ENCODE measurements at places on chromosomes 1 and 21. TPM values are rescaled to one million over a fixed set of nuclear protein-coding genes. Genes with fewer than 3 reads are reported as not detected.

DNA sequence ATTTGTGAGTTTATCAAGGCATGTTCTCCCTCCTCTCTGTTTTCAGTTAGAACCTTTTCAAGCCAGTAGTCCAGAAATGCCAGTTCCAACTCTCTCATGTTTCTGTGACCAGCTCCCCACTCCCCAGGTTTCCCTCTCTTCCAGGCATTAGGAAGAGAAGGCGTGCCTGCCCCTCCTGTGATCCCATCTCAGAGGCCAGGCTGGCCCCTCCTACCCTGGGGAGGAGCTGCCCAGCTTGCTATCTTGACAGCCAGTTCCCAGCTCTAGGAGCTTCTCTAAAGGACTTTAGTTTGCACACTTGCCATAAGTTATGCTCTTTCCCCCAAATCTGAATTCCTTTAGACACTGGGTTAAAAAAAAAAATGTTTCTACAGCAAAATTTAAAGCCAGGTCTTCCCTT lies 8.9 kb downstream of the HYI start:
- DNase-seq = no peak
- no peaks in the 10 kb centered on the region for H3K4me1 ChIP-seq
- H3K4me3 ChIP-seq = no peak overlapping the region
- no peaks in the 10 kb centered on the region for H3K36me3 ChIP-seq
- no peak overlapping the region for H3K27ac ChIP-seq

- H3K27me3 ChIP-seq = no peaks in the 10 kb centered on the region
- DNase-seq = peak; percentile 61
- peaks cover 17% of the 10 kb centered on the region for H3K4me1 ChIP-seq
Measured at GRCh38 chr1:26169669-26170471, at the start of gene ZNF593. Gene ZNF593 (plus strand): TSS chr1:26169908. CDS start chr1:26169984, 76 bp downstream.

DNA sequence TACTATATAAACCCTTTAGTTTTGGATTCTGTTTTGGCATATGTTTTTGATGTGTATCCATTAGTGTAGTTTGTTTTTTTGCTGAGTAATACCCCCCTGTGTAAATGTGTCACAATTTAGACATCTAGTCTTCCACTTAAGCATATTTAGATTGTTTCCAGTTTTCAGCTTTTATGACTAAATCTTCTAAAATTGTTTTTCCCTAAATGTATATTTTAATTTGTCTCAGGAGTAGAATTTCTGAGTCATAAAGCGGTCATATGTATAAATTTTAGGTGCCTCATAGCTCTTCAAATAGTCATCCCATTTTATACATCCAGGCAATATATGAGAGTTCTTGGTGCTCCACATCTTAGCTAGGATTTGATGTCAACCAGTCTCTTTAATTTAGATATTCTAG lies 1348.0 kb downstream of the MRPL39 start:
- DNase-seq = no peak
- no peak overlapping the region for H3K27ac ChIP-seq
- no peaks in the 10 kb centered on the region for H3K36me3 ChIP-seq
- no peaks in the 10 kb centered on the region for H3K4me1 ChIP-seq

DNA sequence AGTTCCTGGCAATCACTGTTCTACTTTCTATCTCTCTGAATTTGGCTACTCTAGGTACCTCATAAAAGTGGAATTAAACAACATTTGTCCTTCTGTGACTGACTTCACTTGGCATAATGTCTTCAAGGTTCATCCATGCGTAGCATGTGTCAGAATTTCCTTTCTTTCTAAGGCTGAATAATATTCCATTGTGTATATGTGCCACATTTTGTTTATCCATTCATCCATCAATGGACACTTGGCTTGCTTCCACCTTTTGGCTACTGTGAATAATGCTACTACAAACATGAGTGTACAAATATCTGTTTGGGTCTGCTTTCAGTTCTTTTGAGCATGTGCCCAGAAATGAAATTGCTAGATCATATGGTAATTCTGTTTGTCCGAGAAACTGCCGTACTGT lies 14.7 kb downstream of the CACHD1 start:
- no peak overlapping the region for H3K4me3 ChIP-seq
- no peaks in the 10 kb centered on the region for H3K27me3 ChIP-seq
- peaks cover 63% of the 10 kb centered on the region for H3K4me1 ChIP-seq
- H3K27ac ChIP-seq = no peak overlapping the region

DNA sequence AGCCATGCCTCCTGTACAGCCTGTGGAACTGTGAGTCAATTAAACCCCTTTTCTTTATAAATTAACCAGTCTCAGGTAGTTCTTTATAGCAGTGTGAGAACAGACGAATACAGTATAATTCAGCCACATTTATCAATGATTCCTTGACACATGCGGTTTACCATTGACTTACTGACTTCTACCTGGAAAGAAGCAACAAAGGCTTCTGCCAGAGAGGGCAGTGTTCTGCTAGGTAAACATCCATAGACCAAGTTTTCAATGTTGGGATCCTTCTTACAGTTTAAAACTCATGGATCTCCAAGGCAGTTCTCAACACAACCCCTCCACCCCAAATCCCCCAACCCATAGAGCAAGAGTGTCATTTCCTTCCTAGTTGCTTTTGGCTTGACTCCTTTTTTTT lies 150.6 kb downstream of the ZNF648 start:
- no peaks in the 10 kb centered on the region for H3K4me1 ChIP-seq
- no peaks in the 10 kb centered on the region for H3K27me3 ChIP-seq
- H3K27ac ChIP-seq = no peak overlapping the region

- DNase-seq = no peak
- H3K27me3 ChIP-seq = no peaks in the 10 kb centered on the region
- no peak overlapping the region for H3K4me3 ChIP-seq
- H3K36me3 ChIP-seq = no peaks in the 10 kb centered on the region
- H3K4me1 ChIP-seq = no peaks in the 10 kb centered on the region
Measured at GRCh38 chr1:48807554-48808260, 31.0 kb upstream of the BEND5 start.

DNA sequence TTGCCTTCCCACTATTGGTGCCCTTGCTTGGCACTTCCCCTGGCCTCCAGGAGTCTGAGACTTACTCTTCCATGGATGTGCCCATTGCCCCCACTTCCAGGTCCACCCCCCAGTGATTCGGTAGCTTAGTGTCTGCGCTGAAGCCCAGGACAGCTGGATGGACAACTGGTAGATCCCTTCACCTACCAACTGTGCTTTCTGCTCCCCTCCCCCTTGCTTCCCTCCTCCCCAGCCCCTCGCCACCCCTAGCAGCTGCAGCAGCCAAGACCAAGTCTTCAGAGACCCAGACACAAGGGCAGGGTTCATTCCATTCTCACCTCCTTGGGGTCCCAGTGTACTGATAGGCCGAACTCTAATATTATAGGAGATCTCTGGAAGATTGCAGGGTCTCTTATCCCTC lies 6.9 kb downstream of the LMNA start:
- peak overlapping the region; percentile 95 for H3K27ac ChIP-seq
- peaks cover 2% of the 10 kb centered on the region for H3K36me3 ChIP-seq
- DNase-seq = no peak
- H3K4me1 ChIP-seq = peaks cover 77% of the 10 kb centered on the region

DNA sequence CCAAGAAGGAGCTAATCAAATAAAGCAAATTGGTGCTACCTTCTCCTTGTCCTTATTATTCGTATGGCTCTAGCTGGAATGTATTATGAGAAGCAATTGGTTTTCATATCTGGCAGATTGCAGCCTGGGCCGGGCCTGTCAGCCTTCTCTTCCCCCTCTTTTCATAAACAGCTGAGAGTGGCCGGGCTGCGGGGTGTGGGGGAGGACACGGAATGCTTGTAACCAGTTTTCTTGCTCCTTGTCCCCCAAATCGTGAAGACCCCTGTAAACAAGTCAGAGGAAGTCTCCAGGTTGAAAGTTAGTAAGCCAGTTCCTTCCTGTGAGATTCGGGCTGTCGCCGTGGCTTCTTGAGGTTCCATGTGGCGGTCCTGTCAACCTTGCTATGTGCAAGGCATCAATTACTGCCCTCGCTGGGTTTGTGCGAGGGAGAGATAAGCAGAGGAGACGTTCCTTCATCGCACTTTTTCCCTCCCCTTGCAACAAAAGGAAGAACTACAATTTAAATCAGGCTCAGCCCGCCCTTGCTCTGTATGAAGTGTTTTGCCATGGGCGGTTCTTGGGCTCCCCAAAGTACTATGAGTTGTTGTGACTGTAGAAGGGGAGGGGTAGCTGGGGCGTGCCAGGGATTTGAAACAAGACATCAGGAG lies 450.7 kb downstream of the CAMTA1 start:
- H3K27ac ChIP-seq = no peak overlapping the region
- no peak for DNase-seq
- H3K36me3 ChIP-seq = no peaks in the 10 kb centered on the region
- no peak overlapping the region for H3K4me3 ChIP-seq

DNA sequence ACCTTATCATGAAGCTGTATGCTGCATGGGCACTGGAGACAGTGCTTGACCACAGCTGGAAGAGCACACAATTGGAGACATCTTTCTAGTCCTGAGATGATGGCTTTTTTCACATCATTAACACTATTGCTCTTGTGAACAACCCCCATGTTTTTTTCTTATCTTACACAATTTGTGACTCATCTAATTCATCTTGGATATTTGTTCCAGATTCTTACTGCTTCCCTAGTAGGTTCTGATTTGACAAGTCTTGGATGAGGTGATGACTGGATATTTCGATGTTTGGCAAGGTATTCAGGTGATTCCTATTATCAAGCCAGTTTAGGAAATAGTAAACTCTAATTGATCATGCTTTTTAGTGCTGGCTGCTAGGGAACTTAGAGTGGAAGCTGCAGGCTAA lies 23.7 kb downstream of the HLX start:
- no peak for DNase-seq
- no peaks in the 10 kb centered on the region for H3K36me3 ChIP-seq
- no peak overlapping the region for H3K4me3 ChIP-seq

GRCh38 chr21:17352996-17353655 lies 159.7 kb upstream of the CXADR start:
- no peaks in the 10 kb centered on the region for H3K4me1 ChIP-seq
- no peak for DNase-seq
- no peak overlapping the region for H3K27ac ChIP-seq
- H3K4me3 ChIP-seq = no peak overlapping the region

DNA sequence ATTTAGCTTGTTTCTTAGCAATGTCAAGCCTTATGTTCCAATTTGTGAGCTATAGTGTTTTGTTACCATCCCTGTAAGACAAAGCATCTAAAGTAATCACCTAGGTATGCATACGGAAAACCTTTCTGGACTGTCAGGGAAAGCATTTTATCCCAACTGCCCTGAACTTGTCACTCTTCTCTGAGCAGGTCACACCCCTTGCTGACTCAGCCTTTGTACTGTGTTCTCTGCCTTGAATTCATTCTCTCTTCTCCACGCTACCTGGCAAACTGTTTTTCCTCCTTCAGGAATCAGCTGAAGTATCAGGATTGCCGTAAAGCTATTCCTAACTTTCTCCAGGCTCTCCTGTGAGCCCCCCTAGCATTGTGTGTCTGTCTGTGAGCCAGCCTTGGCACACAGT lies 54.2 kb downstream of the PBX1 start:
- no peaks in the 10 kb centered on the region for H3K4me1 ChIP-seq
- H3K27ac ChIP-seq = no peak overlapping the region
- H3K4me3 ChIP-seq = no peak overlapping the region

- H3K4me3 ChIP-seq = no peak overlapping the region
- no peak for DNase-seq
- no peaks in the 10 kb centered on the region for H3K4me1 ChIP-seq
- no peak overlapping the region for H3K27ac ChIP-seq
- H3K27me3 ChIP-seq = no peaks in the 10 kb centered on the region
Measured at GRCh38 chr1:98030483-98030882, 109.6 kb upstream of the DPYD start.

GRCh38 chr1:62799688-62800087 lies 15.8 kb downstream of the ATG4C start:
- no peak overlapping the region for H3K27ac ChIP-seq
- no peaks in the 10 kb centered on the region for H3K36me3 ChIP-seq
- no peaks in the 10 kb centered on the region for H3K27me3 ChIP-seq

DNA sequence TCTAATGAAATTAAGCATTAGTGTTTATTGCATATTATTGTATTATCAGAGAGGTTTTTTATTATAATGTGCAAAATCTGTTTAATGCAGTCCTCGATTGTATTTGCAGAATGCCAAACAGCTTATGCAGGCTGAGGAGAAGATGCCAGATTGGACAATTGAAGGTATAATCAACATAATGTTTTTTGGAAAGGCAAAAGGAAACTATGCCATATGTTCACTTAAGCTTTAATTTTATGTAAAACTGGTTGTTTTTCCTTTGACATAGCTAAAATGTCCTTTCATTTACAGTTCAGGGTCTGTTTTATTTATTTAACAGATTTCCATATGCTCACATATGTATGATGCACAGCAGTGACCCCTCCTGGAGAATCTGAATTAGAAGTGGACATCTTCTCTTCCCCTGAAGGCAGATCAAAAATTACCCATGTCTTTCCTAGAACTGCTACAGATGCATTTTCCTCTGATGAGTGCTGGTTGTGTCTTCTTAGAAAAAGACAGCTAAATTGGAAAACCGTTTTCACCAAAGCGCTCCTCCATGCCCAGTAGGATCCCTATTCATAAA lies 143.5 kb upstream of the USH2A start:
- H3K27me3 ChIP-seq = no peaks in the 10 kb centered on the region
- H3K27ac ChIP-seq = no peak overlapping the region
- DNase-seq = no peak
- no peaks in the 10 kb centered on the region for H3K4me1 ChIP-seq
- no peak overlapping the region for H3K4me3 ChIP-seq
- H3K36me3 ChIP-seq = no peaks in the 10 kb centered on the region

MAP3K21 gene
- total RNA-seq = 3.1 TPM

PDC gene
- not detected for total RNA-seq

CTSS gene
- 5.1 TPM for total RNA-seq

OR6K3 gene
- total RNA-seq = not detected

XCL1 gene
- total RNA-seq = not detected

RAB3B gene
- 1.2 TPM for total RNA-seq

ANKRD35 gene
- not detected for total RNA-seq

Measured in Panc1 (cell line).